Activated CD8-positive, alpha-beta memory T cell treated with anti-CD3 and anti-CD28 coated beads for 4 hours (primary cell): ENCODE measurements at places on chromosomes 2 and 18.

DNA sequence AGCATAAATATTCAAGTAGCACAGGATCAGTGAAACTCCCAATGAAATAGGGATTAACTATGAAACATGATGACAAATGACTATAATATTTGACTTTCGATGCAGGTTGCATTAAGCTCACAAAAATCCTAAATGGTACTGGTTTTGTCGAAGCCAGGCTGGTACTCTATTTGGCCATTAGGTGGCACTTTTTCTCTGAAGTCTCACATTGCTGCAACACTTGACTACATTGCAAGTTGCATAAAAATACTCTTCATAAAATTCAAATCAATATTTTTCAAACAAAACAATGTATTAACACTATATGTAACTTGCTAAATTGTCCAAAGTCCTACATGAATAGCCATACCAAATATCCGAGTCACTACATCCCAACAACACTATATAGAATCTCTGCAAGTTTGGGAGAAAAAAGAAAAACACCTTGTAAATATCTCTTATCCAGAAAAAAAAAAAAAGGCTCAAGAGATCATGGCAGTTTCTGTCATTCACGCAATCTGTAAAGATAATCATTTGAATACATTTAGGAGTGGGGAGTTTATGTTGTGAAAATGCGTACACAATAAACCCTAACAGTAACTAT lies 9.5 kb downstream of the RTTN start:
- DNase-seq: no peak

GRCh38 chr2:33167622-33168245 lies 221.0 kb downstream of the LTBP1 start:
- DNase-seq: no peak

DNA sequence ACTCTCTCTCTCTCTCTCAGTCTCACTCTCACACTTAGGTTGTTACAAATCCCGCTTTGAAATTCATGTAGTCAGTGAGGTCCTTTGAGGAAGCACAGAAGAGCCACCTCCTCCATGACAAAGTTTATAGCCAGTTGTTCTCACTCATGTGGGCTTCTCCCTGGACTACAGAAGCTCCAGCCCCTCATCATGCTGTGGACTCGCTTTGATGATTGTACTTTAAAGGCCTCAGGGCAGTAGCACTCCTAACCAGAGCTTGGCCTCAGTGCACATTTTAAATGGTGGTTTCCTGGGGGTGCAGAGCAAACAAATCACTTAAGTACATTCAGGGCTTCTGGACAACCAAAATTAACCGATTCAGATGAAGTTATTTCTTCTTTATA lies 115.7 kb downstream of the MTCL1 start:
- DNase-seq: no peak

DNA sequence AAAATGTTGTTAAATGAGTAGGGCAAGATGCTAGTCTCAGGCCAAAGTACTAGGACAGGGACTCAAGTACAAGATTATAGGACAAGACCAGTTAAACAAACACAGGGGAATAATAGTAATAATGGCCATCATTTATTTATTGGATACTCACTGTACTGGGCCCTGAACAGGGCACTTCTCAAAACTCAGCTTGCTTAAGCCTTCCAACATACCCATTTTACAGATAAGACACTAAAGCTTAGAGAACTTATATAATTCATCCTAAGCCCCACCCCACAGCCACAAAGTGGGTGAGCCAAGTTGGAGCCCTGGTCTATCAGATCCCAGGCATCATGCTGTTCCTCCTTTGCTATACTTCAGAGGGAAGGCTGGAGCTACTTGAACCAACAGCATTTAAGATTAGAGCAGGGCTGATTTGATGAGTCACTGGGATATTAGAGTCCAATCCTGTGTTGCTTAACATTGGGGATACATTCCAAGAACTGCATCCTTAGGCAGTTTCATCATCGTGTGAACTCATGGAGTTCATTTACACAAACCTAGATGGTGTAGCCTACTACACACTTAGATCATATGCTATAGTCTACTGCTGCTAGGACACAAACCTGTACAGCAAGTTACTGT lies 153.6 kb downstream of the MTCL1 start:
- DNase-seq: no peak

DNA sequence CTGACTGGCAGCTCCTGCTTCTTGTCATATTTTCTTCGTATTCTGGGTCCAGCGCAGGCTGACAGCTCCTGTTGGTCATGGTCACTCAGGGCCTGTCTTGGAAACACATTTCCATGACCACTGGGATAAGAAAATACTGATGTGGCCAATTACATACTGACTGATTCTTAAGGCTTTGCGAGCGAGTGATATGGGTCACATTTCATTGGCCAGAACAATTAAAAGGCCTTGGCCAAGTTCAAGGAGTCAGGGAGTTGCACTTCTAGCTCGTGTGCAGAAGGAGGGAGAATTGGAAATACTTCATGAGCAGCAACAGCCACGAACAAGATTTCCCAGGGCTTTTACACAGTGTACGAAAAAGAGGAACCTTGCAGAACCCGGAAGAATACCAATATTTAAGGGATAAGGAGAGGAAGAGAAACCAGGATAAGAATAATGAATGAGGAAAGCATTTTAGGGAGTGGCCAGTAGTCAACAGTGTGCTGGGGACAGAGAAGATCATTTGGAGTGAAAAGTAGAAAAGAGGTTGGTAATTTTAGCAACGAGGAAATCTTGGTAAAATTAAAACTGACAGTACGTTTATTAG lies 149.5 kb downstream of the ATP9B start:
- no peak for DNase-seq

DNA sequence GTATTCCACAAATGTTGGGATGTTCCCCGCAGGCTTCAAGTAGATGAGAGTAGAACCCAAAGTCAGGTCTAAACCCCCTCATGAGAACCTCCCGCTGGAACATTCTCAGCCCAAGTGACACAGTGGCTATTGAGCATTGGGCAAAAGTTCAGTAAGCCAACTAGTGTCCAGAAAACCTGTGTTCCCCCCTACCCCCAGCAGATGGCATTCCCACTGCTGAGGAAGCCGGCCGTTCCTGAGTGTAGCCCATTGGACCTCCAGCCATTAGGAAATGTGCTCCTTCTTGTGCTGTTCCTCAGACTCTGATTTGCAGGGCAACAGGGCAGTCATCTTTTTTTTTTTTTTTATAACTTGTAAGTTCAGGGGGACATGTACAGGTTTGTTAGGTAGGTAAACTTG lies 152.1 kb downstream of the NCK2 start:
- DNase-seq: no peak

DNA sequence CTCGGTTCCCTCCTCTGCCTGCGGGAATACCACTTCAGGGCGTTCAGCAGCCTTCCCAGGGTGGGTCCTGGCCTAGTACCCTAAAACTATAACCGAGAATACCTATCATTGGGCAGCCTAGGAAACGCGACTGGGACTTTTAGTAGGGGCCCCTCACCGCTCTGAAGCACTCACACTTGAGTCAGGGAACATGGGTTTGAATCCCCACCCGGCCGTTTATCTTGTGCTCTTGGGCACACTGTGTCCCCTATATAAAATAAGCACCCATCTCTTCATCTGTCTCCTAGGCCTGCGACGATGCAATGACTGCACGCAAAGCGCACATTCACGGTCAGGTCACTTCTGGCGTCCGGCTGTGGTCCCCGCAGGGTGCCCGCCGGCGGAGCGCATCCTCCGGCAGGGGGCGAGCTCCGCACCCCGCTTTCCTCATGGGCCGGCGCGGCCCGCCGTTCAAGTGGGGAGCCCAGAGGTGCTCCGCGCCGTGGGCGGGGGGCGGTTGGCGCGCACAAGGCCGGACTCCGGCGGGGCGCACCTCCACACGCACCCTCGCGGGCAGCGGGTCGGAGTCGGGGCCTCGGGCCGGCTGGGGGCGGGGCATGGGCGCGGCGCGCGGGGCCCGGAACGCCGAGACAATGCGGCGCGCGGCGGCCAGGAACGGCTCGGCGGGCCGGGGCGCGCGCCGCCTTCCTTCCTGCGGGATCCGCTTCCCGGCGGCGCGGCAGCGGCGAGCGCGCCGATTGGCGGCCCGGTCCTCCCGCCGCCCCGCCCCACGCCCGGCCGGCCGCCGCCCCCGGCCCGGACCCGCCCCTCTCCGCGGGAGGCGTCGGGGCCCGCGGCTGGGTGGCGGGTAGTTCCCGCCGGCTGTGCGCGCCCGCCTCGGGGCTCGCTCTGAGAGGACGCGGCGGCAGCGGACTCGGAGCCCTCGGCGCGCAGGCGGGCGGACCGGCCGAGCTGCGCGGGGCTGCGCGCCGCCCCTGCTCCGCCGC lies at the start of gene ASAP2:
Gene ASAP2 (plus strand): TSS at position 850 of the 986 bp plus-strand sequence. CDS start 293 bp downstream, outside the sequence.
- DNase-seq: no peak

GRCh38 chr2:146523196-146523595 lies 1321.6 kb upstream of the ACVR2A start:
- no peak for DNase-seq
